ENCODE measurements at places on chromosomes 2 and 18. TPM values are rescaled to one million over a fixed set of nuclear protein-coding genes. Genes with fewer than 3 reads are reported as not detected.

STRN gene
- total RNA-seq, result 18.5 TPM

IL36G gene
- not detected for total RNA-seq

RASGRP3 gene
- total RNA-seq, result 9.9 TPM

RGPD3 gene
- total RNA-seq, result 0.32 TPM

SAP130 gene
- 2.6 TPM for total RNA-seq

CTNNA2 gene
- total RNA-seq, result under 0.01 TPM

ANKRD30B gene
- not detected for total RNA-seq

DYNAP gene
- not detected for total RNA-seq

MFSD6 gene
- total RNA-seq, result 4.6 TPM

DSEL gene
- total RNA-seq, result 6.2 TPM

ZNF892 gene
- 9.6 TPM for total RNA-seq

RAB6C gene
- not detected for total RNA-seq

ACMSD gene
- total RNA-seq, result not detected

OTOS gene
- not detected for total RNA-seq

UGT1A6 gene
- not detected for total RNA-seq

NT5DC4 gene
- not detected for total RNA-seq

ALKAL2 gene
- not detected for total RNA-seq

ANKRD29 gene
- total RNA-seq, result not detected

PSMA8 gene
- not detected for total RNA-seq

MAPRE2 gene
- 29.2 TPM for total RNA-seq

DSG4 gene
- not detected for total RNA-seq

OR6B2 gene
- not detected for total RNA-seq

CRACDL gene
- total RNA-seq, result 7.3 TPM

HRH4 gene
- total RNA-seq, result not detected

PROKR1 gene
- not detected for total RNA-seq

ST3GAL5 gene
- 33.1 TPM for total RNA-seq

PPP3R1 gene
- total RNA-seq, result 20.8 TPM

MRPL33 gene
- 120 TPM for total RNA-seq

COL4A3 gene
- total RNA-seq, result not detected

NRP2 gene
- total RNA-seq, result 17.3 TPM

POTEE gene
- total RNA-seq, result not detected

AKAIN1 gene
- not detected for total RNA-seq

TMEM169 gene
- total RNA-seq, result not detected

DPYSL5 gene
- not detected for total RNA-seq

LIMS3 gene
- 11.4 TPM for total RNA-seq

GREB1 gene
- total RNA-seq, result 0.30 TPM

SCTR gene
- total RNA-seq, result not detected

Data from epithelial cell of umbilical artery (primary cell).